Spinal cord (tissue), 10 donors: ENCODE measurements at places on chromosomes 11 and 22. TPM values are rescaled to one million over a fixed set of nuclear protein-coding genes. Genes with fewer than 3 reads are reported as not detected.
A peak's percentile ranks its signal among the peaks of the same experiment; 100 is the strongest.

DNA sequence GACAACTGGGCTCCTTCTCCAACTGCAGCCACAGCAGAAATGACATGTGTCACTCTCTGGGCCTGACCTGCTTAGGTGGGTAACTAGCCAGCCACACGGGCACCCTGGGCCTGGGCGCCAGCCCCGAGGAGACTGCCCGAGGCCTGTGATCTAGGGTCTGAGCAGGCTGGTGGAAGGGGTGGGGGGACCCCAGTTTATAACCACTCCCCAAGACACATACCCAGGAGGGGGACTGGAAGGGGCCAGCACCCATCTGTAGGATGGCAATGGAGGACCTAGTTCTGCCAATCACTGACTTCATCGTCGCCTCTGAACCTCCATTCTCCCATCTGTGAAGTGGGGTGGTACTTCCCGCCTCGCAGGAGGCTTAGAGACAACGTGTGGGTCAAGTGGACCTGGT is 16.1 kb downstream of the CD5 start:
- no peak for DNase-seq
- no peak overlapping the region for H3K27ac ChIP-seq
- H3K27me3 ChIP-seq, result no peaks in the 10 kb centered on the region
- H3K4me3 ChIP-seq, result no peak overlapping the region
- H3K4me1 ChIP-seq, result peaks cover 21% of the 10 kb centered on the region
- no peaks in the 10 kb centered on the region for H3K36me3 ChIP-seq

DNA sequence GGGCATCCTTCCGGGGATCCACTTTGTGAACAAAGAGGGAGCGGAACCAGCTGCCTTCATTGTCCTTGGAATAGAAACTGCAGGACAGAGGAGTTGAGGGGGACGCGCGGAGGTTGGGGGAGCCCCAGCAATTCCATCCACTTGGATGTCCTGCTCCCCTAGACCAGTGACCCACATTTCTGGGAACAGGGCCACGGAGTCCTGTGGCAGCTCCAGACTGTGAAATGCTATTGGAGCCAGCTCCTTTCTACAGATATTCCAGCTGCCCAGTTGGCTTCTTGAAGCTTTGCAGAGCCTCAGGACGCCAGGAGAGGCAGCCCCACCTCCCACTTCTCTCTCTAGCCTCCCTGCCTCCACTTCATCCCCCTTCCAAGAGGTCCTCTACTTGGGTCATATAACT is 10.5 kb downstream of the NIPSNAP1 start:
- H3K27me3 ChIP-seq, result no peaks in the 10 kb centered on the region
- H3K4me1 ChIP-seq, result no peaks in the 10 kb centered on the region
- no peak for DNase-seq
- H3K27ac ChIP-seq, result no peak overlapping the region

DNA sequence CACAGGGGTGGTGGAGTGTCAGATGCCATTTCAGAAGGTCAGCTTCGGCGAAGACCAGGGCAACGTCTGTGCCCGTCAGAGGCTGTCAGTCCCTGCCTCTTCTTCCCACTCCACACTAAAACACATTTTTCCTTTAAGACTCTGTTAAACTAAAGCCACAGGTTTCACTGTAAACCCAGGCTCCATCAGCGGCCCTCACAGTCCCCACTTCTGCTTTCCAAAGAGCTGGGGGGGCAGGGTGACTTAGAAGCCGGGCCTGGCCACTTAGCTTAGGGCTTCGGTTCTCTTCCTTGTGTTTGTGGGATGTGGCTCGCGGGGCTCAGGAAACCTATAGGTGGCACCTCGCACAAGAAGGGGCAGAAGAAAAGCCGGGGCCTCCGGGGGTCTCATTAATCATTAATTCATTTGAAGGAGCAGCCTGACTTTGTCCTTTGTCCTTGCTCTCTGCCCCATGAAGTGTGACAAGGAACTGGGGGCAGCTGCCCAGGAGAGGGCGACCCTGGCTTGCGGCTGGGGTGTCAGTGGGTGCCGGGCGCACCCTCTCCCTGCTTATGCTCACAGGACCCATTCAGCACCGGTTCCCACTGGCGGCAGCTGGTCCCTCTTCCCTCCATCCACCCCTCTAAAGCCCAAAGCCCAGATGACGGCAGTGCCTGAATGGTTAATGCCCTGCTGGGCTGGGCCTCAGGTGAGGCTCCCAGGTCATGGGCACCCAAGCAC is 4.1 kb downstream of the SLC25A45 start:
- peaks cover 25% of the 10 kb centered on the region for H3K4me1 ChIP-seq
- H3K36me3 ChIP-seq, result peaks cover 2% of the 10 kb centered on the region
- no peak for DNase-seq
- no peak overlapping the region for H3K27ac ChIP-seq

- H3K27me3 ChIP-seq, result peaks cover 4% of the 10 kb centered on the region
- no peak for DNase-seq
- no peak overlapping the region for H3K4me3 ChIP-seq
- no peak overlapping the region for H3K27ac ChIP-seq
- H3K4me1 ChIP-seq, result peaks cover 27% of the 10 kb centered on the region
Observed at GRCh38 chr11:8247312-8247711, 16.4 kb downstream of the LMO1 start.

DNA sequence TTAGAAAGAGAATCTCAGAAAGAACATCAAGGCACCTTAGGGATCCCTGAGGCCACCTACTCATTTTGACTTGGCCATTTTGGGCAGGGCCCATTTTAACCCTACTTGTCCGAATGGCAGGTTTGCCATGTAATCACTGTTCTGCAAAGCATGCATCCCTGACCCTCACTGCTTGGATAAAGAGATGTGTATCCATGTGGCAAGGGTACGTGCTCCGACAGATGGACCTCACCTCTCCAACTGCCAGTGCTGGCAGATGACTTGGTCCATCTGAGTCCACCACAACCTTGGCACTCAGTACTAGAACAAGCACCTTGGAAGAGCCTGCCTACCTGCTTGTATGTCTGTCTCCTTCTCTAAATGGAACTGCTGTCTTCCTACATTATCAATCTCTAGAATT is 139.4 kb downstream of the SPATA19 start:
- H3K4me1 ChIP-seq, result peaks cover 4% of the 10 kb centered on the region
- H3K27me3 ChIP-seq, result peaks cover 7% of the 10 kb centered on the region
- H3K36me3 ChIP-seq, result no peaks in the 10 kb centered on the region

GRCh38 chr22:32542677-32543357 is 68.2 kb downstream of the FBXO7 start:
- no peak for DNase-seq
- H3K4me1 ChIP-seq, result peaks cover 12% of the 10 kb centered on the region
- H3K36me3 ChIP-seq, result no peaks in the 10 kb centered on the region
- H3K4me3 ChIP-seq, result no peak overlapping the region
- H3K27me3 ChIP-seq, result no peaks in the 10 kb centered on the region

- H3K27me3 ChIP-seq, result no peaks in the 10 kb centered on the region
Observed at GRCh38 chr11:85953491-85954143, 98.4 kb downstream of the CCDC83 start.

DNA sequence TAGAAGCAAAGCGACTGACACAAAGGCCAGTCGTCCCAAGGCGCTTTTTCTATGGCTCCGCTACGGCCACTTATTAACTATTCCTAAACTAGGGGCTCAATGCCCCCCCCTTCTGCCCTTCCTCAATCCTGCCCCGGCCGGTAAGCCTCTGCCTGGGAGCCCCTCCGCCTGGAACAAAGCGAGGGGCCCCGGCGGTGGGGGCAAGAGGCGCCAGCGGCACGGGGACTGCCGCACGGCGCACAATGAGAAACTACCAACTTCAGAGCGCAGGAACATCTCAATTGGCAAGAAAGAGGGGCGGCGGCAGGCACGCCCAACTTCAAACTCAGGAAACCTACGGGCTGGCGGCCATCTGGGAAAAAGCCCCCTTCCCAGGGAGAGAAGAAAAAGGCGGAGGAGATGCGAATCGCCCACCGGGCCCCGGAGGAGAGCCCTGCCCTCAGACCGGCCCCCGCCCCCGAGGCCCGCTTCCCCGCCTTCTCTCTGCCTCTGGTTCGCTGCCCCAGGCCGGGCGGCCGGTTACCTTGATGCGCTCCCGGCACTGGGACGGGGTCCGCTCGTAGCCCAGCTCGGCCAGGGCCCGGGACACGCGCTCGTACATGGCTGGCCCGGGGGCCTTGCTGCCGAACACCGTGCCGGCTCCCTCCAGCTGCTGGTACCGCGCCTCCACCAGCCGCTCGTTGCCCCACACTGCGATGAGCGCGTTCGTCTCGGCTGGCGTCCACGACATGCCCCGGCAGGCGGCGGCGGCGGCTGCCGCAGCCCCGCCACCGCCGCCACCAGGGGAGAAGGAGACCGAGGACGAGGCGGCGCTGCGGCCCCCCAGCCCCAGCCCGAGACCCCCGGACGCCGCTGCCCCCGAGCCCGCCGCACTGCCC is 619 bp downstream of the MSANTD2 start:
- peak overlapping the region; percentile 71 for H3K4me3 ChIP-seq
- DNase-seq, result no peak
- H3K27me3 ChIP-seq, result no peaks in the 10 kb centered on the region

GRCh38 chr11:114482114-114482513 is 42.8 kb downstream of the REXO2 start:
- DNase-seq, result no peak
- no peaks in the 10 kb centered on the region for H3K27me3 ChIP-seq
- H3K4me1 ChIP-seq, result no peaks in the 10 kb centered on the region
- H3K4me3 ChIP-seq, result no peak overlapping the region

DNA sequence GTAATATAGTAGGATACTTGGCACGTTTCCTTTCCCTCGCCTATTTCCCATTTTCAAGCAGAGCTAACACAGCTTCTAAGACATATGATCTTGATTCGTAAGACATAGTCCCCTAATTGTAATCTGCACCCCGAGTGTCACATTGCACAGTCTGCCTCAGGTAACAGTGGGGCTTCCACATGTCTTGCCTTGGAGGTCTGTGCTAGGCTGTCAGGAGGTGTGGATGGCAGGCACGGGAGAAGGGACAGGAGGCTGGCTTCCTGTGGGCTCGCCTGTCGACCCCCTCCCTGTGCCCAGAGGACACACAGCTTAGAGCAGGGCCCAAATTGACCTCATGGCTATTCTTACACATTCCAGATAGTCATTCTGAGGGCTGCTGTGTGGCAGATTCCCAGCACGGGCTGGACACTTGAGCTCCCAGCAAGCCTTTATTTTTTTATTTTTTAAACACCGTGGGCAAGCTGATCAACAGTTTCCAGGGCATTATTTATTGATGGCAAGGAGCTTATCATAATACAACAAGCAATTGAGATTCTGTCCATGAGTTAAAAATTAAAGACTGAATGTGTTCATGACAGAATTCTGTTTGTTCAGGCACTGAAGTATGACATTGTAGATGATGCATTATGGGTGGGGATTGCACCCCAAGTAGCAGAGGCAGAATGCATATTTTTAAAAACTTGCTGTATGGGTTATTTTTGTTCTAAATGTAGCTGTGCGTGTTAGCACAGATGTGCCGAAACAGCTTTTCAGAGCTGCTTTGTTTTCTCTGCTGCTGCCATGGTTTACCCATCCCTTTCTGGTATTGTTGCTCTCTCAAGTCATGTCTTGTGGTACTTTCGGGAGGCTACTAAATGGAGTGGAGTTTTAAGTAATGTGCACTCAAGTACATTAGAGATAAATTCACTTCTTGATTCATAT is 113.0 kb downstream of the ATXN10 start:
- H3K27ac ChIP-seq, result no peak overlapping the region
- H3K4me3 ChIP-seq, result no peak overlapping the region
- no peaks in the 10 kb centered on the region for H3K27me3 ChIP-seq
- H3K4me1 ChIP-seq, result peaks cover 9% of the 10 kb centered on the region

DNA sequence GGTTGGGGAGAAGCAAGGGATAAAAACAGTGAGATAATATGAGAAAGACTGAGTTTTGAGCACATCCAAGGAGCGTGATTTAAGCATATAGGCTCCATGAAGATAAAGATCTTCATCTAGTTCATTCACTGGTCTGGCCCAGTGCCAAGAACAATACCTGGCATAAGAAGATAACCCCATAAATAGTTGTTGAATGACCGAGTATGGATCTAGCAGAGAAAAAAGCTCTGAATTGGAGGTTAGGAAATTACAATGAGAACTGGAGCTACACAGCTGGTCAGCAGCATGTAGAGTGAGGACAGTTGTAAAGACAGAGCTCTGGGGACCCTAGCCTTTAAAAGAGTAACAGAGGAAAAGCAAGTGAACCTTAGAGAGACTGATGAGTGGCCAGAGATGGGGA is 33.0 kb upstream of the PAK1 start:
- H3K36me3 ChIP-seq, result no peaks in the 10 kb centered on the region
- no peaks in the 10 kb centered on the region for H3K27me3 ChIP-seq
- H3K27ac ChIP-seq, result no peak overlapping the region
- no peak for DNase-seq
- no peaks in the 10 kb centered on the region for H3K4me1 ChIP-seq
- H3K4me3 ChIP-seq, result no peak overlapping the region

DNA sequence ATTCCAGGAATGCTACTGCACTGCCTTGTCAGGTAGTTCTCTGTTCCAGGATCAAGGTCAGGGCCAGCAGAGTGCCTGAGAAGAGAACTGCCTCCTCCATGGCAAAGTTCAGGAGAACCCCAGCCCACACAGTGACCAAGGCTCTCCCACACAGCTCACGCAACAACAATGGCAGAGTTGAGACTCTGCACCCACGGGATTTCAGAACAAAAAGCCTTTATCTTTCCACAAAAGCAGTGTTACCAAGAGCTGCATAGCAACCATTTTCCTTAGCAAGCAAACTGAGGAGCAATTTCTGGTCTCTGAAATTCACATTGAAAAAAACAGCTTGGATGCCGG is 11.1 kb downstream of the PLAAT3 start:
- peaks cover 4% of the 10 kb centered on the region for H3K36me3 ChIP-seq
- no peaks in the 10 kb centered on the region for H3K27me3 ChIP-seq
- DNase-seq, result peak; percentile 77
- peak overlapping the region; percentile 67 for H3K27ac ChIP-seq
- peaks cover 16% of the 10 kb centered on the region for H3K4me1 ChIP-seq

- no peaks in the 10 kb centered on the region for H3K36me3 ChIP-seq
- DNase-seq, result peak; percentile 63
- H3K27me3 ChIP-seq, result no peaks in the 10 kb centered on the region
Observed at GRCh38 chr11:135033540-135033939, 621.5 kb upstream of the B3GAT1 start.

GRCh38 chr11:2795491-2795991 is 90.0 kb downstream of the CDKN1C start:
- H3K4me3 ChIP-seq, result no peak overlapping the region
- H3K36me3 ChIP-seq, result peaks cover 2% of the 10 kb centered on the region
- DNase-seq, result peak; percentile 38
- H3K4me1 ChIP-seq, result peaks cover 49% of the 10 kb centered on the region
- H3K27me3 ChIP-seq, result peaks cover 3% of the 10 kb centered on the region

DNA sequence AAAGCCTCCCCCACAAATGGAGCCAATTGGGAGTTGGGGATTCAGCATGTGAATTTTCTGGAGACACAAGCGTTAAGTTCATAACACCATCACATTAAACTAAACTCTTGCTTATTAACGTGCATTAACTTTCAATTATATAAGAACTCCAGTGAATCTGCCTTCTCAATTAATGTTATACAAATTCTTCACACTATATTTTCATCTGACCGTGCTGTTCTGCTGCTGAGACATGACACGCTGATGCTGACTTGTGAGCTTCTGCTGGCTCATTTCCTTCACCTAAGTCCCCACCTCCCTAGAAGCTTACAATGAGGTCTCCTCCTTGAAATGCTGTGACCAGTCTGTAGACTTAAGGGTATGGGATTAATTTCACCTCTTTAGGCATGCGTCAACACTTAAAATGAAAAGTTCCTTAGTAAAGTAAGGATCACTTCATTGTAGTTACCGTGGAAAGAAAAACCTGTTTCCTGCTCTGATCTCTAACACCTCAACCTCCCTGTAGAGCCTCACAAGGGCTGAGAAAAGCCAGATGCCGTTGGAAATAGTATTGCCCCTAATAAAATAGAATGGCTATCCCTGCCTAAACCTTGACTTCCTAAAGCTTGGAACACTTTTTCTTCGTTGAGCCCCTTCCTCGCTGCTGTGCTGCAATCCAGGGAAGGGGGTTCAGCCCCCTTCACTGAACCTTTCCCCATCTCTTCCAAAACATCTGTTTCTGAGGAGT is 2.2 kb downstream of the HBG2 start:
- no peak overlapping the region for H3K27ac ChIP-seq
- no peak overlapping the region for H3K4me3 ChIP-seq
- no peak for DNase-seq
- H3K4me1 ChIP-seq, result no peaks in the 10 kb centered on the region

The HBG1 gene
- 286 TPM for total RNA-seq

The CDC42EP1 gene
- total RNA-seq, result 23.3 TPM

The SCGB1D2 gene
- not detected for total RNA-seq
